ENCODE measurements at places on chromosomes 5 and 9.
A peak's percentile ranks its signal among the peaks of the same experiment; 100 is the strongest.

DNA sequence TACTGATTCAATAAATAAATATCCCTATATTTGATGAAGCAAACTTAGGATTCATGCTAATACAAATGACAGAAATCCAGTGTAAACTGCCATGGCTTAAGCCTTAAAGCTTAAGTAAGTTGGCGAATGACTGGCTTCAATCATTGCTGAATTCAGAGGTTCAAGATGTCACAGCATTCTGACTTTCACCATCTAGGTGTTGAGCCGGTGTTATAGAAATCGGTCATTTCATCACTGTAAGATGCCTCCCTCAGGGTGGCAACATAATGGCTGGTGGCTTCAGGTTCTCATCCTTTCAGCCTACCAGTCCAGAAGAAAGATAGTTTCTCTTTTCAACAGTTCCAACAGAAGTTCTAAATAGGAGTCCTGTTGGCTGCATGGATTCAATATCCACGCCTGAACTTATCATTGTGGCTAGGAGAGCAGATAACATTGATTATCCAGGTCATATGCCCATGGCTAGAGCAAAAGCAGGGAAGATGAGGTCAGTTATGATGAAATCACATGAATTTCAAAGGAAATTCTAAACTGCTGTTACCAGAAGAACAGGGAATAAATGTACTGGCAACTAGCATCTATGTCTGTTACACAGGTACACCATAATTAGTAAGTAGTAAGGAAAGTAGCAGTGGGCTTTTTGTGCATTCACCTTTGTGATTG, 364.3 kb downstream of the ARRDC3 start:
- DNase-seq = no peak

- DNase-seq = no peak
Observed at GRCh38 chr9:117546894-117547678, 132.2 kb upstream of the ASTN2 start.

DNA sequence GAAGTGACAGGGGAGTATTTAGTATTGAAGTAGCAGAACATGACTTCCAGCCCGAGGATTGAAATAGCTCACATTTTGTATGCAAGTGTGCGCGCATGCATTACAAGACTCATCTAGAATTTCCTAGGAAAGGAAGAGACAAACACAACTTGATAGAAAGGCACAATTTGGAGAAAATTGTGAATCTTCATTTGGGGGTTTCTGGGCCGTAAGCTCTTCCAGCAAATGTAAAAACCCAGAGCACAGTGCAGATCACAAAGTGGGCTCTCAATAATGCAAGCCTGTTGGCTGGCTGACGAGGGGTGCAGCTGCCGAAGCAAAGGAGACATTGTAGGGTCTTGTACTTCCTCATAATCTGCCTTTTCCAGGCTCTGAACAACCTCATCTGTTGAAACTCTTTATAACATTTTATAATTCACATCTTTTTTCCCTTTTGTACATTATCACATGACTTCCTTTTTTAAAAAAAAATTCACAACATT, 109.0 kb downstream of the BAAT start:
- no peak for DNase-seq

- no peak for DNase-seq
Observed at GRCh38 chr5:135650081-135650480, 71.3 kb upstream of the CXCL14 start.

DNA sequence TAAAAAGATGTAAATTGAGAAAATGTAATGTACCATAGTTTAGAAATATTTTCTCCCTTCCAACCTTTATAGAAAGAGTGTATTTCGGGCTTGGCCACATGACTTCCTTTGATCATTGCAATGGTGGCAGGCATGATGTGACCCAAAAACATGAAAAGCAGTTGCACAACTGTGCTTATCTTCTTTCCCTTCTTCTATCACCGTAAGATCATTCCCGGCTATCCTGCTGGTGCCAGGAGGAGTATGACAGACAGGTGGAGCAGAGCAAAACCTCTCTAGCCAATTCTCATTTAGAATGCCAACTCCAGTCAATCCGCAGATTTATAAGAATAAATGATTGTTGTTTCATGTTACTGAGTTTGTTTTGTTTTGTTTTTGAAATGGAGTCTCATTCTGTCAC, 10.6 kb upstream of the TESK1 start:
- DNase-seq = no peak

GRCh38 chr5:177494346-177495195, 2.8 kb downstream of the PDLIM7 start:
- peak; percentile 77 for DNase-seq

All from hematopoietic multipotent progenitor cell (in vitro differentiated cells).